CD4-positive, alpha-beta T cell (primary cell): ENCODE measurements at places on chromosomes 1 and 21.

DNA sequence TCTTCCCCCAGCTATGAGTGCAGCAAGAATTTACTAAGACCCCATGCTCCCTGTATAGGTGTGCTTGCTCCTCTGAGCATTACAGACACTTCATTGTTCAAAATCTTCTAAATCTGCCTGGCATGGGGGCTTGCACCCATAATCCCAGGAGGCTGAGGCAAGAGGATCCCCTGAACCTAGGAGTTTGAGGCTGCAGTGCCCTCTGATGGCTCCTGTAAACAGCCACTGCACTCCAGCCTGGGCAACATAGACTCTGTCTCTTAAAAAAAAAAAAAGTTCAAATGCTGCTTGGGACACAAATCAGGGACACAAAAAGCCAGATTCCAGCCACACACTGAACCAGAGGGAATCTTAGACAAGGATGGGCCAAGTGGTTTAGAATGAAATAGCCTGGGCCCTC lies 3.4 kb upstream of the ACOT7 start:
- H3K36me3 ChIP-seq: no peaks in the 10 kb centered on the region
- DNase-seq: no peak
- H3K4me1 ChIP-seq: peaks cover 23% of the 10 kb centered on the region
- H3K27ac ChIP-seq: no peak overlapping the region
- H3K27me3 ChIP-seq: no peaks in the 10 kb centered on the region

DNA sequence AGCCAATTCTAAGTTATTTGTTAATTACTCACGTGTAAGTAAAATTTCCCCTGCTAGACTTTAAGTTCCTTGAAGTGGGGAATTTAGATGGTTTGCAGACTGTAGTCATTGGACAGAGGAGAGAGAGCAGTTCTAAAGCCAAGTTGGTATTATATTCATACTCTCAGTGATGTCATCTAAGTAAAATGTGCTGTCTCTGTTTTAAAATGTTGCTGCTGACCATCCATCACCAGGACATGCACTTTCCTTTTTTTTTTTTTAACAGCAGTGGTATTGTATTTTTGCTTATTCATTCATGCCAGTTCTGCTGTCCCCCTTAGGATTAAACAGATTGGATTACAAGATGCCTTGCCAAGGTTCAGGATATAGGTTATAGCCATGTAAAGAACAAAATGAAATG lies 2.3 kb downstream of the TTLL7 start:
- no peak overlapping the region for H3K4me3 ChIP-seq
- no peaks in the 10 kb centered on the region for H3K36me3 ChIP-seq
- peaks cover 38% of the 10 kb centered on the region for H3K27me3 ChIP-seq
- no peak for DNase-seq
- H3K27ac ChIP-seq: no peak overlapping the region
- H3K4me1 ChIP-seq: peaks cover 18% of the 10 kb centered on the region

DNA sequence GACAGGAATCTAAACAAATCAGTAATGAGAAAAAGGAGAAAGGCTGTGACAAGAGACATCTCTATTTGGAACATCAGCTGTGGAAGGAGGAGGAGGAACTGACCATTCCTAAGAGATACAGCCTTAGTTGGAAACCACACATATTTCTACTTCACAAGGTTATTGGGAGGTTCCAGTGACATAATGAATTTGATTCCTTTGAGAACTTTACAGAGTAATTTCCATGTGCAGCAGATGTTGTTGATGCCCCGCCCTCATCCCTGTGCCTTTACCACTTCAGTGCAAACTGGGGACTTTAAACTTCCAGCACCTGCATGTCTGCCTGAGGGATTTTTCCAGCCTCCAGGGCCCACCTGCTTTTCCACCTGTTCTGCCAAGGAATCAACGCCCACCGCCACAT lies 9.3 kb upstream of the ST6GALNAC5 start:
- H3K36me3 ChIP-seq: no peaks in the 10 kb centered on the region
- no peaks in the 10 kb centered on the region for H3K4me1 ChIP-seq
- H3K27me3 ChIP-seq: no peaks in the 10 kb centered on the region
- DNase-seq: no peak
- H3K4me3 ChIP-seq: no peak overlapping the region

DNA sequence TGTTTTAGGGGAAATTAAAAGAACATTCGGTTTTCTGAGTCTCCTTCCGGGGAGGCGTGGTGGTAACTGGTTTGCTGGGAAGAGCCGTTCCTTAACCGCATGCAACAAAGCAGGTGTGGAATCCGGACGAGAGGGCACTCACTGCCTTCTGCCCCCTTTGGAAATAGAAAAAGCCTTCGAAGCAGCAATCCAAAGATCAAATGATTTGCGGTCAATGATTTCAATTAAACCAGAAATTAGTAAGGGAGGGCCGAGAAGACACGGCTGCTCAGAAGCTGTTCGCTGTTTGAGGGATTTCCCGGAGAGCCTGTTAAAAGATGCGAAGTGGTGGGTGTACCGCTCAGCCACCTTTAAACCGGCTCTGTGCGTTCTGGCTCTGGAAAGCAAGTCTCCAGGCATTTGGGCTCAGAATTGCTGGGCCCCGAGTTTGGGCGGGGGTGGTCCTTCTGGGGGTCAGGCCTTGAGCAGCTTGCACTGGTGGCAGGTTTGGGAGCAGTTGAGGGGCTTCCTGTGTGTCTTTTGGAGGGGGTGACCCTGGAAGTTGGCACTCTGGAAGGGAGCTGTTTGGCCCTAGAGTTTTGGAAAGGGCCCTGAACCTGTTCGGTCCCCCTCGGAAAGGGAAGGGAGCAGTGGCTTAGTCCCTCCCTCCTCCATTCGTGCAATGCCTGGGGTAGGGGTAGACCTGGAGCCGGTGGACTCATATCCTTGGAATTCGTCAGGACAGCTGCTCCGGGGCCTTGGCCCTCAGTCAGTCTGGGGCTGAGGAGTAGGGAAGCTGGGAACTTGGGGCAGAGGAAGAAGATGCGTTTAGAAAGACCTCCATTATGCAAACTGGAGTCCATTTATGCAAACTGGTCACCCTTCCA lies 3.1 kb downstream of the SIM2 start:
- no peaks in the 10 kb centered on the region for H3K36me3 ChIP-seq
- no peak for DNase-seq
- peaks cover 54% of the 10 kb centered on the region for H3K4me1 ChIP-seq
- H3K4me3 ChIP-seq: no peak overlapping the region
- peaks cover 80% of the 10 kb centered on the region for H3K27me3 ChIP-seq

DNA sequence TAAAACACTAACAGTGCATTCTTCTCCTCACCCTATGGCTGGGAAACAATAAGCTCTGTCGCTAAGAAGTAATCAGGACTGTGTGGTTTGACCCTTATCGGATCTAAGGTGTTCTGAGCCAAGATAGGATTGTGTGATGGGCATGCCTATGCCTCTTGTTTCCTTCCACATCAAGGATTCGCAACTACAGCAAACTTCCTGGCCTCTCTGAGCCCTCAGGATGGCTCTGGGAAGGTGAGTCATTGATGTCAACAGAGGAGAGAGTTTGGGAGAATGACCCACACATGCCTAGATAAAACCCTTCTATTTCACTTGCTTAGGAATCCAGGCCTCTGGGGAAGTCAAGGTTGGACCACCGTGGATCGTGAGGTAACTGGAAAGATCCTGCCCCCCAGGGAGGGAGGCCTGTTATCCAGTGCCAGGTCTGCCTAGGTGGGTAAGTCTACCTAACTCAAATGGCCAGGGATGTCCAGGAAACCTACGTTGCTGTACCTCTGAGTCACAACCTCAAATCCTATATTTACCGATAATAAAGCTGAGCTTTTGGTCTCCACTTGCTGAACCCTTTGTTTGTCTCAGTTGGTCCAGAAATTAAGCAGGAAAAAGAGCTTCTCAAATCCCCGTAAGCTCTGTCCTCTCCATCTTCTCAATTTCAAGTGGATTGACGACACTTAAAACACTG lies 27.4 kb downstream of the TIAM1 start:
- no peaks in the 10 kb centered on the region for H3K4me1 ChIP-seq
- no peaks in the 10 kb centered on the region for H3K36me3 ChIP-seq

GRCh38 chr1:24555591-24556413 lies at the start of gene NCMAP:
Gene NCMAP (plus strand): TSS chr1:24556087. CDS start chr1:24595431, 39,344 bp downstream.
- peaks cover 7% of the 10 kb centered on the region for H3K27me3 ChIP-seq
- no peak within 1 kb of the TSS for H3K27ac ChIP-seq
- peak within 1 kb of the TSS; percentile 52 for H3K4me3 ChIP-seq

DNA sequence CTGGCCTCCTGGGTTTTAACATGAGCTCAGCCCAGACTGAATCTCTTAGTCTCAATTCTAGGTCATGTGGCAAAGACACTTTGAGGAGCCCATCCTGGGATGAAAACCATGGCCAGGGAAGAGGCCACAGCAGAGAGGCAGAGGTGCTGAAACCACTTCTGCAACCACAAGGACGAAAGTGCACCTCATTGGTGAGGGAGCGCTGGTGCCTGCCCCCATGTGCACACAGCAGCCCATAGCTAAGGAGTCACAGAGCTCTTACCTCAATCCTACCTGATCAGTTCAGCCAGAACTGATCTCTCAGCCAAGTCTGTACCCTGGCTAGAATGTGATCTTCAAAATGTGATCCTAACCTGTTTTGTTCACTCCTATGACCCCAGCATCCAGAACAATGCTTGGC lies 32.9 kb upstream of the SRP9 start:
- no peak overlapping the region for H3K27ac ChIP-seq
- H3K36me3 ChIP-seq: no peaks in the 10 kb centered on the region
- no peak overlapping the region for H3K4me3 ChIP-seq

- H3K27ac ChIP-seq: no peak overlapping the region
- peaks cover 89% of the 10 kb centered on the region for H3K36me3 ChIP-seq
- no peak overlapping the region for H3K4me3 ChIP-seq
- H3K27me3 ChIP-seq: no peaks in the 10 kb centered on the region
- peaks cover 78% of the 10 kb centered on the region for H3K4me1 ChIP-seq
- no peak for DNase-seq
These were observed 65.3 kb downstream of the CD46 start for GRCh38 chr1:207817166-207817565.

- H3K36me3 ChIP-seq: no peaks in the 10 kb centered on the region
- no peak overlapping the region for H3K27ac ChIP-seq
- H3K4me3 ChIP-seq: no peak overlapping the region
- no peak for DNase-seq
- H3K4me1 ChIP-seq: peaks cover 7% of the 10 kb centered on the region
- H3K27me3 ChIP-seq: no peaks in the 10 kb centered on the region
These were observed 22.1 kb downstream of the HSPG2 start for GRCh38 chr1:21914880-21915640.

DNA sequence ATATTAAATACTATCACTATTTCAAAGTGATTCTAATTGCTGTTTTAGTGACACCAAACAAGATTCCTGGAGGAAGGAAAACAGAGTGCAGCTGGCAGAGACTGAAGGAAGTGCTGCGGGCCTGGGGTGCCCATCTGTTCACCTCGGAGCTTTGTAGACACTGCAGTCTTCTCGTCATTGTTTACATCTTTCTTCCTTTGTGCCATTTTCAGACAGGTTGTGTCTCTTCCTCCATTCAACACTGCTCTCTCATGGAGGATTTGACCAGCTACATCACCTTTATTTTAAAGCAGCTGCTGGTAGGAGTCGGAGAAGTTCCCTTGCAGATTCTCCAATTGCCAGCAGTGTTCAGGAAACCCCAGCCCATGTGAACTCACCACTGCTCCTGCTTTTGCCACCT lies 37.3 kb downstream of the ABCA4 start:
- no peaks in the 10 kb centered on the region for H3K36me3 ChIP-seq
- H3K4me1 ChIP-seq: no peaks in the 10 kb centered on the region
- no peak for DNase-seq
- H3K27ac ChIP-seq: no peak overlapping the region

DNA sequence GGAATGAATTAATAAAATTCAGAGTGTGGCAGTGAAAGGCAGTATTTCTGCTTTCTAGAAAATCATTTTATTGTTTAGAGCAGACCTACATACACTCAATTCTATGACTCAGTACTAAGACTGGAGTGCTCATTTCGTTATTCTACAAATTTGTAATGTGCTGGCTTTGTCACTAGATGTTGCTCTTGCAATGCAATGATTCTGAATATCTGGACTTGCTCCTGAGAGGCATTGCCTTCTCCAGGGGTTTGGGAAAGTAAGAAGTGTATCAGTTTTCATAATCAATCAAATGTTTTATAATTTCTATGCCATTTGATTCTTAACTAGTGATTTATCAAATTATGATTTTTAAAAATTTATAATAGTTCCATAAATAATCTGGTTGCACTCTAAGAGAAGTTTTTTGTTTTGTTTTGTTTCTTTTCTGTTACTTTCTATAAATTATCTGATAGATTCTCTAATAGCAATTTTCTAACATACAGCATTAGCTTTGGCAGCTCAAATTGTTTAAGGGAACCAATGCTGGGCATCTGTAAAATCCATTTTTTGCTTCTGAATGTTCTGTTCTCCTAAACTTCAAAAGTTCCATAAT lies 280.5 kb upstream of the SGIP1 start:
- no peaks in the 10 kb centered on the region for H3K27me3 ChIP-seq
- H3K4me1 ChIP-seq: peaks cover 3% of the 10 kb centered on the region
- no peak overlapping the region for H3K4me3 ChIP-seq
- H3K27ac ChIP-seq: no peak overlapping the region

- H3K36me3 ChIP-seq: no peaks in the 10 kb centered on the region
- H3K27ac ChIP-seq: no peak overlapping the region
- H3K27me3 ChIP-seq: peaks cover 34% of the 10 kb centered on the region
- DNase-seq: no peak
- H3K4me1 ChIP-seq: no peaks in the 10 kb centered on the region
- no peak overlapping the region for H3K4me3 ChIP-seq
These were observed 247.0 kb upstream of the POU3F1 start for GRCh38 chr1:38293567-38293966.

- H3K36me3 ChIP-seq: no peaks in the 10 kb centered on the region
- DNase-seq: no peak
- no peak overlapping the region for H3K27ac ChIP-seq
- no peaks in the 10 kb centered on the region for H3K4me1 ChIP-seq
- H3K4me3 ChIP-seq: no peak overlapping the region
These were observed 11.2 kb downstream of the CLEC20A start for GRCh38 chr1:178485541-178485981.

- no peak for DNase-seq
- H3K27ac ChIP-seq: no peak overlapping the region
- H3K4me3 ChIP-seq: no peak overlapping the region
These were observed 99.2 kb downstream of the PLPPR4 start for GRCh38 chr1:99363531-99363930.

- no peaks in the 10 kb centered on the region for H3K27me3 ChIP-seq
- no peak overlapping the region for H3K27ac ChIP-seq
- DNase-seq: no peak
- H3K4me3 ChIP-seq: no peak overlapping the region
These were observed 128.1 kb downstream of the IER5 start for GRCh38 chr1:181216591-181216994.

- H3K4me3 ChIP-seq: no peak overlapping the region
- H3K36me3 ChIP-seq: no peaks in the 10 kb centered on the region
- no peaks in the 10 kb centered on the region for H3K27me3 ChIP-seq
- peaks cover 34% of the 10 kb centered on the region for H3K4me1 ChIP-seq
- no peak for DNase-seq
These were observed 20.7 kb upstream of the POFUT2 start for GRCh38 chr21:45308194-45309068.

DNA sequence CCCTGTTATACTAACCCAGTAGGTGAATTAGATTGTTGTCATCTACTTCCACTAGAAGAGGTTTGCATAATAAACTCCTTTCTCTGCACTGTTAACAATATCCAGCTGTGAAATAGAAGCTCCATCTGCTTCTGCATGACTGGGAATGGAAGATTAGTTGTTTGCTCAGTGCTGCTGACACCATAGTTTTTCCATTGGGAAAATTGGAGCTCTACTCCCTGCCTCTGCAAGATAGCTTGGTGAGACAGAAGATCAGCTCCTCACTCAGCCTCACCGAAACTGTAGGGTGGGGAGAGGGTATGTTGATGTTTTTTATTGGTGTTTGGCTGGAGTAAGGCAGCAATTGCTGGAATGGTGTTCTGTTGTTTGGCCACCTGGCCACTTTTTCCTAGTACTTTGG lies 331.6 kb upstream of the ADAMTS5 start:
- DNase-seq: no peak
- H3K27me3 ChIP-seq: no peaks in the 10 kb centered on the region
- no peaks in the 10 kb centered on the region for H3K36me3 ChIP-seq
- no peaks in the 10 kb centered on the region for H3K4me1 ChIP-seq
- no peak overlapping the region for H3K4me3 ChIP-seq
- H3K27ac ChIP-seq: no peak overlapping the region
